ENCODE measurements at places on chromosomes 12 and 14.

DNA sequence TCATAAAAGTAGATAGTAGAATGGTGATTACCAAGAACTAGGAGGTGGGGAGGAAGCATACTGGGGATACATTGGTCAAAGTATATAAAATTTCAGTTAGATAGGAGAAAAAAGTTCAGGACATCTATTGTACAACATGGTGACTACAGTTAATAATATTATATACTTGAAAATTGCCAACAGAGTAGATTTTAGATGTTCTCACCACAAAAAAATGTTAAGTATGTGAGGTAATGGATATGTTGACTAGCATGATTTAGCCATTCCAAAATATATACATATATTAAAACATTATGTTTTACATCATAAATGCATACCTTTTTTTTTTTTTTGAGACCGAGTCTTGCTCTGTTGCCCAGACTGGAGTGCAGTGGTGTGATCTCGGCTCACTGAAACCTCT lies 31.0 kb downstream of the TMEM116 start:
- DNase-seq, result no peak

DNA sequence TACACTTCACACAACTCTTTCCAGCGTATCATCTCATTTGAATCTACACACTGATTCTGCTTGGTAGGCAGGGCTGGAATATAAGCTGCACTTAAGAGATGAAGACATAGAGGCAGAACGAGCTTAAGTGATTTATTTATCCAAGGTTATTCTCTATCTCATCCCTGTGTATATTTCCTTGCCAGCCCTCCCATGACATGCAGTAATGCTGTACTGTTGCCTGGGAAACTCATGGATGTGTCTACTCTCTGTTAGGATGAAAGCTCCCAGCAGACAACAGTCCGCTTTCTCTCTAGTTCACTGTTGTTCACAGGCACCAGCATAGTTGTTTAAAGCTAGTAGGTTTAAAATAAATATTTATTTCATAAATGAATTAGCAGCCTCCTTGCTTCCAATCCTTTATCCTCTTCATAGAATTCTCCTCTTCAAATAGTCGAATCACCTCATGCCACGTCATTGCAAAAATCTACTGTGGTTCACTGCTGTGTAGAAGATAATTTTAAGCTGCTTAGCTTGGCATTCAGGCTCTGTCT lies 25.4 kb downstream of the FGF6 start:
- peak; percentile 8 for DNase-seq

DNA sequence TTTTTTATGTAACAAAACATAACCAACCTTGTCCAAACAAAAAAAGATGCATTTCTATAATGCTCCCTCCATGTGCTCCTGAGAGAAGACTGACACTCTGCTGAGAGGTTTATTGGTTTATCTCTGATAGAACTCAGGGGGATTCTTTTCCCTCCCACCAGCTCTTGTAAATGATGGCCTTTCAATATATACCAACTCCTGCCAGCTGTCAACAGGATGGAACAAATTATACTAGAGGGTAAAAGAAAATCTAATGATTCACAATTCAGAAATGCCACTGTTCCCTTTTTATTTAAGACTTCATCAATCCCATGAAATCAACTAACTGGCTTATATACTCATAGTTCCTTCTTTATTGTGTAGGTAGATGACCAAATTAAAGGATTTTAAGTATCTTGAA lies 25.4 kb downstream of the PSMC1 start:
- no peak for DNase-seq

DNA sequence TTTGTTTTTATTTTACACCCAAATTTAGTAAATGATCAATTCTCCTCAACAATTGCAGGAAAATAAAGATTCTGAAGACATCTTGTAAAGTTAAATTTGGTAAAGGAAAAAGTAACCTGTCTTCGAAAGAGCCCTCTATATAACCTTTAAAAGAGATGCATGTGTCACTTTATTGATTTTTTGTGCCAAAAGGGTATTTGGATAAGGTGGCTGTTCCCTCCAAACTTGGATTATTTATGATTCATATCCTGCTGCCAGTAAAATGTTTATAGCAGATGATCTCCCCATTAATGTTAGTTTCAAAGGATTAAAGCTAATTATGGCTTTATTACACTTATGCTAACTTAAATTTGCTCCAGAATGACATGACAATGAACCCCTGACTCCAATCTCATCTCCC lies 98.8 kb downstream of the DUSP6 start:
- DNase-seq, result no peak

DNA sequence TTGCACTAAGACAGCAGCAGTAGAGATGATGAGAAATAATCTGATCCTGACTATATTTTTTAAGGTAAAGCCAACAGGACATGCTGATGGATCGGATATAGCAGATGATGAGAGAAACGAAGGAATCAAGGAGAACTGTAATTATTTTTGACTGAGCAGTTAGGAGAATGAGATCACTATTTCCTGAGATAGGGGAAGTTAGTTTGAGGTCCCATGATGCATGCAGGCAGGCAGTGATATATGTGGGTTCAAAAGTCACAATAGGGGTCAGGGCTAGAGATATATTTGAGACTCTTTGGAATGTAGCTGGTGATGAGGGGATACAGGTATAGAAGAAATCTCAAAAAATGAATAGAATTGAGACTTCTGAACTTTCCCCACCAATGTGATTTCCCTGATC lies 107.6 kb downstream of the GTF2A1 start:
- no peak for DNase-seq

- no peak for DNase-seq
Measured at GRCh38 chr14:78088916-78089315, 81.3 kb upstream of the NRXN3 start.

GRCh38 chr12:68003777-68004176 lies 14.5 kb downstream of the IFNG-AS1 start:
- DNase-seq, result no peak

DNA sequence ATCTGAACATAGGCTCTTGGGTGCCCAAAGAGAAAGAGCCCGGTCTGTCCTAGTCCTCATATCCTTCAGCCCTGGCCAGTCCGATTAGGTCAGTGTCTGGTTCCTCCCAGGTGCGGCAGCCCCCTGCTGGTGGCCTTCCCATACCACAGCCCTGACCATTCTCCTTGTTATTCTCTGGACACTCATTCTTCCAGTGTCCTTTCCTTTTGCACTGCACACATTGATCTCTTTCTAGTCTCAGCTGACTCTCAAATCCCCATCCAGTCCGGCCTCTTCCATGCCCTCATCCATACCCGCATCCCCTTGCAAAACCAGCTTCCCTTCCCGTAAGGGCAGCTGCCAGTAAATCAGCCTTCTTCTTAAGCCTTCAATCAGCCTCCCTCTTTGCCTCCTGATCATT lies 1316.3 kb downstream of the TMEM121 start:
- DNase-seq, result no peak

DNA sequence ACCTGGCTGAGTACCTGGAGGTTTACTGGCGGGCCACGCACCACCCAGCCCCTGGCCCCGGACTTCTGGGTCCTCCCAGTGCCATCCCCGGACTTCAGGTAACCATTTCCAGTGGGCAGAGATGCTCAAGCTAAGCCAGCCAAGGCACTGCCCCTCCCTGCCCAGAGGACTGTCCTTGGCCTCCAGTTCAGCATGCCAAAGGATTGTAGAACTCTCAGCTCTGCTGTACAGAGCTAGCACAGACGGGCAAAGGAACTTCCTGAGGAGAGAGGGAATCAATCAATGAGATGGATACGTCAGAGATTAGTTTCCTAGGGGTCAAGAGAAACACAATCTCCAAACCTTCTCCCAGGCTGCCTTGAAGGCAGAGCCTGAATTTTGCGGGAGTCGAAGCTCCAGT lies 8.7 kb downstream of the CACNB3 start:
- no peak for DNase-seq

DNA sequence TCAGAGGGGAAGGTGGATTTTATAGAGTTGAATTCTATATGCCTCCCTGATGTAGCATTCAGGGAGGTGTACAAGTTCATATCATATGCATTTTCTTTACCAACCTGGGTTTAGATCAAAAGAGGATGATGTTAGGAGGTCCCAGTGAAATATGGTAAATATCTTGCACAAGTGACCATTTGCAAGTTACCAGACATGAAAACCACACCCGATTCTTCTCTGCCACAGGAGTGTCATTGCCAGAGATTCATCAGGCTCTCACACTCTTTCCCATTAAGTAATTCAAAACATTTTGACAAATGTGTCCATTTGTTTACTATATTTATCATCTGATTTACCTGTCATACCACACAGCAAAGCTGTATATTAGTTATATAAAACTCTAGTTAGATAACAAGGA lies 44.0 kb downstream of the VCPKMT start:
- DNase-seq, result no peak

GRCh38 chr12:53067074-53067992 lies 11.9 kb downstream of the SPRYD3 start:
- DNase-seq, result no peak

DNA sequence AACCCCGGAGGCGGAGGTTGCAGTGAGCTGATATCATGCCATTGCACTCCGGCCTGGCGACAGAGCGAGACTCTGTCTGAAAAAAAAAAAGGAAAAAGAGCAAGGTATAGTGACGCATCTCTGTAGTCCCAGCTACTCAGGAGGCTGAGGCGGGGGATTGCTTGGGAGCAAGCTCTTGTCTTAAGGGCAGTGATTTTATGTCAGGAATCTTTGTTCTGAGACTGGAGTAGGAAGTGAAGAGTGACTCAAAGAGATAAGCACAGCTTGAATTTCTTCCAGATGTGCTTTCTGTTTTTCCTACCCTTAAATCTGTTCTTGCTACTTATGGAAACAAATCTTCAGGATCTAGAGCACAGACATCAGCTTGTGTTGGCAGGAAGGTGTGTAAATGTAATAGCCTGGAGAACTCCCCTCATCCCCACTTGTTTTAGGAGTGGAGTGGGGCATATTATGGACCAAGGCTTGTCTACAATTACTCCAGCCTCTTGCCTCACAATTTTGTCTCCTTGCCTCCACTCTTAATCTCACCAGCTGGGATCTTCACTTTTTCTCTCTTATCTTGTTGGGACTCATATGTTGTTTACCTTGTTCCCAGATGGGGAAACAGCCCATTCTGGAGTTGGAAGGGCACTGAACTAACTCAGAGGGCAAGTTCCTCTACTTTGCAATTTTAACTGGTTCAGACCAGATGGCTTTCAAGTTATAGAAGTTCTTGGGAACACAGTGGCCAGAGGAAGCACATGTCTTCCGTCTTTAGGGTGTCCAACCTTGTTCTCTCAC lies 7.5 kb downstream of the TMED2 start:
- no peak for DNase-seq

DNA sequence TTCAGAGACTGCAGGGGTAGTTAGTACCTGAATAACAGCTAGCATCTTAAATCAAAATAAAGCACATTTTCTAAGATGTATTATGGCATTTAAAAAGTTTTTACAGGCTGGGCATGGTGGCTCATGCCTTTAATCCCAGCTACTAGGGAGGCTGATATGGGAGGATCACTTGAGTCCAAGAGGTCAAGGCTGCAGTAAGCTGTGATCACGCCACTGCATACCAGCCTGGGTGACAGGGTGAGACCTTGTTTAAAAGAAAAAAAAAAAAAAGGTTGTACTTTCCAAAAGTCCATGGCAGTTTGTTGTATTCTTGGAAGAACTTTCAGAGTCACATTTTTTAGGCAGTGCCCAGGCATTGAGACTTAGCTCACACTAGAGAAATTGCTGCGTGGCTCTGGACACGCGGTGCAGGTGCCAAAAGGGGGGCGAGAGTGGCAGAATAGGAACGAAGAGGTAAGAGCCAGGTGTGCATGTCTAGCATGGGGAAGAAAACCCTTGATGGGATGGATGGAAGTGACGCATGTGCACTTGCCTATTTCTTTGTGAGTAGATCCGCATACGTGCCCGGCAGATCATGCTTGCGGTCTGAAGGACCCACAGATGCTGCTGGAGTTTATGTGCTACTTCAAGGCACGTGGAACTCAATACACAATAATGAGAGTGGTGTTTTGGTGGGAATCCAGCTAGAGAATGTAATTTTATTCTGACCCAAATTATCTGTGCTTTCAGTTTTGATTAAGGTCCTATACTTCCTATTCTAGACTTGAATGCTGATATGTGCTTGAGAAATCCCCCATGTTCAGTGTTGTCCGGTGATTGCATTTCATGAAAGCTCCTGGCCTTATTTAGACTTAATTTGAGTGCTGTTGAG lies 11.9 kb downstream of the ANKRD13A start:
- DNase-seq, result no peak

DNA sequence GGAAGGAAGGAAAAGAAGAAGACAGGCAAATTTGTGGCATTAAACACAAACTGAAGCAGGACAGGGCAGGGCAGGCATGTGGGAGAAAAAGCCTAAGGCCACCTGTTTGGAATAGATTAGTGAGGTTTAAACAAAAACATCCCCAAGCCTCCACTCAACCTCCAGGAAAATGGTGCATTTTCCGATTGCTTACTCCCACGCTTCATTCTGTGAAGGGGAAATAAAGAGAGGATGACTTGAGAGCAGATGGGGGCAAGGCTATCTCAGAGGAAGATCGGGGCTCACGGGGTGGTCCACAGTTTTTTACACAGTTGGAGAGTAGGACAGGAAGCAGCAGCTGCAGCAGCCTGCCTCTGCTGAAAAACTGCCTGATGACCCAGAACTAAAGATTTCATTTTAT lies 250.9 kb downstream of the DUSP6 start:
- no peak for DNase-seq

DNA sequence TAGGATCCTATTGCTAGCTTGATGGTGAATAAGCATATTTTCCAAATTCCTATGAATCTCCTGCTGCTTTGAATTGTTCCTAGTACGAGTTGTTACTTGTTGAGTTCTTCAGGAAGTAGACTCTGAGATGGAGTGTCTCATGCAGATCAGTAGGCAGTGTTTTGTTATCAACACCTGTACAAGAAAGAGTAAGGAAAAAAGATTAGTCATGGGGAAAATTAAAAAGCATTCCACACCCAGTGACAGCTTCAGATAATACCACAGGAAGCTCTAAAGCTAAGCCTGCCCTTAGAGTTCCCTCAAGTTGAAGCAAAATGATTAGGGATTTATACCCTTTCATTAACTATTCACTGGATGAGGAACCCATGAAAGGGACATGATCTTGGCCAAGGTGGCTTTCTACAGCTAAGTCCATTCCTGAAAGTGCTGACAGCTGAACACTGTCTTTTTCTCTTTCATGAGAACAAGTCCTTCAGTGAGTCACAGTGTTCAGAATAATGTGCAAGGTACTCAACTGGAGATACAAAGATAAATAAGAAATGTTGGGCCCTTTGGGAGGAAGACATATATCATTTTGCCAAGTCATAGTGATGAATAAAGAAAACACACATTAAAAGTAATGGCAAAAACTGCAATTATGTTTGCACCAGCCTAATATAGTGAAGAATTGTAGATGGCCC lies 49.1 kb downstream of the CCER1 start:
- no peak for DNase-seq

GRCh38 chr14:34164162-34164864 lies 213.4 kb upstream of the EGLN3 start:
- no peak for DNase-seq

- no peak for DNase-seq
Measured at GRCh38 chr12:120249266-120249874, 16.2 kb downstream of the PXN start.

GRCh38 chr12:119008691-119009221 lies 27.4 kb downstream of the SRRM4 start:
- no peak for DNase-seq
